AG08396 (cell line): ENCODE measurements at places on chromosomes 5 and 9.

DNA sequence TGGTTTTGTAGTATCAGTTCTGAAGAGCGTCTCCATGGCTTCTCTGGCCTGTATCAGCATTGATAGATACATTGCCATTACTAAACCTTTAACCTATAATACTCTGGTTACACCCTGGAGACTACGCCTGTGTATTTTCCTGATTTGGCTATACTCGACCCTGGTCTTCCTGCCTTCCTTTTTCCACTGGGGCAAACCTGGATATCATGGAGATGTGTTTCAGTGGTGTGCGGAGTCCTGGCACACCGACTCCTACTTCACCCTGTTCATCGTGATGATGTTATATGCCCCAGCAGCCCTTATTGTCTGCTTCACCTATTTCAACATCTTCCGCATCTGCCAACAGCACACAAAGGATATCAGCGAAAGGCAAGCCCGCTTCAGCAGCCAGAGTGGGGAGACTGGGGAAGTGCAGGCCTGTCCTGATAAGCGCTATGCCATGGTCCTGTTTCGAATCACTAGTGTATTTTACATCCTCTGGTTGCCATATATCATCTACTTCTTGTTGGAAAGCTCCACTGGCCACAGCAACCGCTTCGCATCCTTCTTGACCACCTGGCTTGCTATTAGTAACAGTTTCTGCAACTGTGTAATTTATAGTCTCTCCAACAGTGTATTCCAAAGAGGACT is 1.5 kb downstream of the GPR21 start:
- no peak for DNase-seq

- DNase-seq = no peak
Observed at GRCh38 chr9:75707191-75707590, 183.3 kb upstream of the PCSK5 start.

DNA sequence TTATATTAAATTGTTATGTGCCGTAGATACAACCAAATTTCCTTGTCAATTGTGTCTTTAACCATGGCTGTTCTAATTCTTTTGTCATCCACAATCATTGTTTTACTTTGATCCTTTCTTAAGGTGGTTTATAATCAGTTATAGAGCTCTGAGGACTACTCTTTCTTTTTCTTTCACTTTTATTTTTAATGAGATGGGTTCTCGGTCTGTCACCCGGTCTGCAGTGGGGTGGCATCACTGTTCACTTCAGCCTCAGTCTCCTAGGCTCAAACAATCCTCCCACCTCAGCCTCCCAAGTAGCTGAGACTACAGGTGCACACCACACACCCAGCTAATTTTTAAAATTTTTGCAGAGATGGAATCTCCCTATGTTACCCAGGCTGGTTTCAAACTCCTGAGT is 74.2 kb downstream of the ANXA2R start:
- DNase-seq = no peak

DNA sequence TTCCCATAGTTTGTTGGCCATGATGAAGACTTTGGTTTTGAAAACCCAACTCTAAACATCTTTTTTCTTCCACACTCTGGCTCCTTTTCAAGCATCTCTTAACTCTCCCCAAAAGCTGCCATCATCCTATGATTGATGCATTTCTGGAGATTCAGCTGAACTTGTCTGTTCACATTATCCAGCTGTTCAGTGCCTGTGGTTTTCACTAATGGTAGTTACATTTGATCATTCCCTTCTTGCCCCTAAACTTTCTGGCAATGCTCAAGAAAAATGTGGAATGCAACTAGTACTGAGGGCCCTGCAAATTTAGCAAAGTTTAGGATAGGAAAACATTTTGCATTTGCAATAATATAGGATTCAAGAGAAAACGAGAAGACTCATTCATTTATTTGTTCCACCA is 267.5 kb downstream of the ENC1 start:
- no peak for DNase-seq

DNA sequence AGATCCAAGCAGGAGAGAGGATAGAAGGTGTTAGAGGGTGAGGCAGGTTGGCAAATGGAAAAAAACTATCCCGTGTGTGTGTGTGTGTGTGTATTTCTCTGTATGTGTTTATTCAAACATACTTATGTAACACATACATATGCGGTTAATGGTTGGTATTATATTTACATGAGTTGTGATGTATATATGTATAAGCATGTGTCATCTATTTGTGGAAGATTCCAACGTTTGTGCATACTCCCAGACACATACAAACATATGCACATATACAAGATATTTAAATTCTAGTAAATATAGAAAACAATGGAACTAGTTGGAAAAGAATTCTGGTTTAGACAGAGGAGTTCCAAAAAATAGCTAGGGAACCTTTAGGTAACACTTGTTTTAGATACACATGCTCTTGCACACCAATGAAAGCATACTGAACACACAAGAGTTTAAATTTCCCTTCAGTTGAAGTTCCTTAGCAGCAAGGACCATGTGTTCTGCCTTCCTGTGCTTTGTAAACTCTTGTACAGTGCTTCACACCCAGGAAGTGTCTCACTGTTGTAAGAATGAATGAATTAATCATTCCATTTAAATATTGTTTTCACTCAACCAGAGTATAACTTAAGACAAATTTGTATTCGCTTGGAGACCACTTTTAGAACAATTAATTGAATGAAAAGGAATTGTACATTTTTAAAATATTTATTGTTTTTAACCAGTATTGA is 257.8 kb downstream of the FER start:
- DNase-seq = no peak

- DNase-seq = no peak
Observed at GRCh38 chr5:143231416-143231815, 172.1 kb downstream of the NR3C1 start.

DNA sequence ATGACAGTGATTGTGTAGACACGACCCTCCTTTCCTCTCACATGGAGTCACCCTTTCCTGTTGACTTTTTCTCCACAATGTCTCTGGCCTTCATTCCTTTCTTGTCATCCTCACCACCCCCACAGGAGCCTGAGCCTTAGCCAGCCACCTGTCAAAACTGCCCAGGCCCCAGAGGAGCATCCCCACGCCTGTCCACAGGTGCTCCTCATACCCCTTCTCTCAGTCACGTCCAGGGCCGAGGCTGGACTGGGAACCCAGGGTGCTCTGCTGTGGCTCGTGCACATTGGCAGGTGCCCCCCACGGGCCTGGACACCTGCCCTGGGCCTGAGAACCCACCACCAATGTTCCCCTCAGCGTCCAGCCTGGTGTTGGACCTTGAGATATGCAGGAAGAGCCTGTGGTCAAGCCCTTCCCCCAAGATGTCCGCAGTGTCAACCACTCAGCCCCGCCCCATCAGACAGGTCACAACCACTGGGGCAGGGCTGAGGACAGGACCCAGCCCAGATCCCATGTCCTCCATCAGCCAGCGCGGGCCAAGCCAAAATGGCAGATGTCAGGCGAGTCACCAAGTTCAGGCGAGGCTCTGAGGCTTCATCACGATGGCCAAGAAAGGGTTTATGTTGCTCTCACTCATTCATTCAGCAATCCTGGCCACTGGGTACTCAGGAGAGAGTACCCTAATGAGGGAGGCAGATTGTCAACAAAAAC is 65.8 kb upstream of the STXBP1 start:
- DNase-seq = no peak

GRCh38 chr5:115623658-115624057 is 2.2 kb downstream of the TMED7 start:
- no peak for DNase-seq

GRCh38 chr5:131939690-131940345 is 5.6 kb downstream of the MEIKIN start:
- no peak for DNase-seq

DNA sequence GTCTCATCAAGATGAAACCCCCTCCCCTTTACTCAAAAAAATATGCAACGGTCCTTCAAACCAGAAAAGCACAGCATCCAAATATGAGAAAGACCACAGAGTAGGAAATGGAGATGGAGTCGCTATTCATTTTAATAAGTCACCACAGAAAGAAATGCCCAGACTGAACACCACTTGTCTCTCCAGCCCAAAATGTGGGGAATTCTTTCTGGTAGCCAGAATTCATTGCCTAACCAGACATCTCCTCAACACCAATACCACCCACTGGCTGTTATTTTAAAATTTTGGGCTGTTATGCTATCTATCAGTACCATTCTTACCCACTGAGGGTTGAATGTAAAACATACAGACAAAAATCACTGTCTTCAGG is 100.1 kb downstream of the SUSD1 start:
- DNase-seq = peak; percentile 5

DNA sequence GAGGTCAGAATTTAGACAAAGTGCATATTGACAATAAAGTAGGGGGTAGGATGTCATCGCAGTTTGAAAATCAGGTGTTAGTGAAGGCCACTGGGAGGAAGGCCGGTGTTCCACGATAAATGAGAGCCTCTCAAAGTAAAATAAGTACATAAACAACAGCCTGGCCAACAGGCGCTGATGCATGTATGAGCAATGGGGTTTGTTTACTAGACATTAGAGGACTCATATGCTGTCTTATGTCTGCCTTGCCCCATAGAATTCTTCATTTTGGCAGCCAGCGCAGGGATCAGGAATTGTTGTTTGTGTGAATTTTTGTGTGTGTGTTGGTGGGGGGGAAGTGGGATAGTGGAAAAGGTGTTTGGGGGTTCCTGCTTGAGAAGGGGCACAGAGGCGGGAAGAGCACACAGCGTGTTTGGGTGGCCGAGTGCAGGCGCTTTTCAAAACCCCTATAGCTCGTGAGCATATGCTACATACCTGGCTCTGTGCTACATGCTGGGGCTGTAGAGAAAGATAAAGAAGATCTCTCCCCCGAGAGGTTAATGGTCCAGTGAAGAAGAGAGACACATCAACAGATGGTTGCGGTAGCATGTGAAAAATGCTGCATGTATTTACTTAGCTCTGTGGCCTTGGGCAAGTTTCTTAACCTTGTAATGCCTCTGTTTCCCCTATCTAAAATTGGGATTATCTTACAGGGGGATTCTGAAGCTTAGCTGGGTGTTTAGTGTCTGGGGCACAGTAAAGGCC is 11.5 kb downstream of the SNX30 start:
- peak; percentile 60 for DNase-seq

- DNase-seq = no peak
Observed at GRCh38 chr5:153598099-153598498, 107.6 kb downstream of the GRIA1 start.

DNA sequence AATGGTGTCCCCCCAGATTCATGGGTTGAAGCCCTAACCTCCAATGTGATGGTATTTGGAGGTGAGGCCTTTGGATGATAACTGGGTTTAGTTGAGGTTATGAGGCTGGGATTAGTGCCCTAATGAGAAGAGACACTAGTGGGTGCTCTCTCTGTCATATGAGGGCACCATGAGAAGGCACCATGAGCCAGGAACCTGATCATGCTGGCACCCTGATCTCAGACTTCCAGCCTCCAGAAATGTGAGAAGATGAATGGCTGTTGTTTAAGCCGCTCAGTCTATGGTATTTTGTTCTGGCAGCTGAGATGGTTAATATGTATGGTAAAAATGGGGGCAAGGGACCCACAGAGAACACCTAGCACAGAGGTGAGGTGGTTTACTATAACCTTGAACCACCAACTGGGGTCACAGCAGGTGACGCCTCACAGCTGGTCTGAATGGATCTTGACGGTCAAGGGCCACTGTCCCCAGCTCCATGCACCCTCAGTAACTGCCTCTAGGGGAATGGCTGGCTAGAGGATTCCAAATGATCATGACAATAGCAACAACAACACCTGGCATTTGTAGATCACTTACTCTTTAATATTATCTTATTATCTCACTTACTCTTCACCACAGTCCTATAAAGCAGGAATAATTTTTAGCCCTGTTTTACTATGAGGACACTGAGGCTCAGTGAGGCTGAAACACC is 57.1 kb downstream of the FOXI1 start:
- no peak for DNase-seq

DNA sequence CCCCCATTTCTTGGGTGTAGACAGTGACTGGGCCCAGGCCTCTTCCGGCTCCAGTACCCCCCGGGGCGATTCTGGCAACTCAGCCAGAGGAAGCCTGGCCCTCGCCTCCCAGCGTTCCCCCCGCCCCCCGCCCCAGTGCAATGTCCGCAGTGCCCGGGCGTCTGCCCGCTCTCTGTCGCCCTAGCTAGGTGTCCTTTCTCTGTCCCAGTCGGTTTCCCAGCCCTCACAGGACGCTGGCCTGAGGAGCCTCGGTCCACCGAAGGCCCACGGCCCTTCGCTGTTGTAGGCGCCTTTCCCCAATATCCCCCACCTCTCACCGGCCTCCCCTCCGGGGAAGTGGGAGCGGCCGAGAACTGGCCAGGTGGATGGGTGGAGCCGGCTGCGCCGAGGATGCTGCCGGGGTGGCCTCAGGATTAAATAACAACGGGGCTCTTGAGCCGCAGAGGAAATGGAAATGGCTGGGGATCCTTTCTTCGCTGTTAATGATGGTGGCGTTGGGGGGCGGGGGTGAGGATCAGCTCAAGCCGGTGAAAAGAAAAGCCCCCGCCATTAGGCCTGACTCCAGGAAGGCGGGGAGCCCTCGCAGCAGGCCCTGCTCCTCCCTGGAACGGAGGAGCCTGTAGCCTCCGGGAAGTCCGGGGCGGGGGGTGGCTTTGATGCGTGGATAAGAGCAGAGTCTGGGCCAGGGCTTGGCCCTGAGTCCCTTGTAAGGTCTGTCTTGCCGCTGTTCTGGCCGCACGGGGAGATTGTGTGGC is 1.1 kb upstream of the SPRY4 start:
- DNase-seq = peak; percentile 76

DNA sequence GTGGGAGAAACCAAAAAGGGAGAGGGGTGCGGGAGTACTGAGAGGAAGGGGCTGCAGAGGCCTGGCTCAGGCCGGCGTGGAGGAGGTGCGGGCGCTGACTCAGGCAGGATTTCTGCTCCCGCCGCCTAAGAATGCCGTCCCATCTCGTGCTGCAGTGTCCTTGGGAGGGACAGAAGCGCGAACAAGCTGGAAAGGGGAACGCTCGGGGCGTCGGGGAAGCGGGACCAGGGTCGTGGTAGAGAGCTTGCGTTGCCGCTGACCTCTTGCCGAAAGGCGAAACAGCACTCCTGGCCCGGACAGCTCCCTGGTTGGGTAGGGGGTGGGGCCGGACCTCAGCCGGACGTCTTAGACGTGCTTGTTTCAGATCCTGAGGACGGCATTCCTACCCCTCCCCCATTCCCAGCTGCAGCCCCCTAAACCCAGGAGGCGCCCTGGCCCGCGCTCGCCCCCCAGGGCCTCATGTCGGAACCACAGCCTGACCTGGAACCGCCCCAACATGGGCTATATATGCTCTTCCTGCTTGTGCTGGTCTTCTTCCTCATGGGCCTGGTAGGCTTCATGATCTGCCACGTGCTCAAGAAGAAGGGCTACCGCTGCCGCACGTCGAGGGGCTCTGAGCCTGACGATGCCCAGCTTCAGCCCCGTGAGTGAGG is 1.1 kb downstream of the RELL2 start:
- DNase-seq = peak; percentile 68

DNA sequence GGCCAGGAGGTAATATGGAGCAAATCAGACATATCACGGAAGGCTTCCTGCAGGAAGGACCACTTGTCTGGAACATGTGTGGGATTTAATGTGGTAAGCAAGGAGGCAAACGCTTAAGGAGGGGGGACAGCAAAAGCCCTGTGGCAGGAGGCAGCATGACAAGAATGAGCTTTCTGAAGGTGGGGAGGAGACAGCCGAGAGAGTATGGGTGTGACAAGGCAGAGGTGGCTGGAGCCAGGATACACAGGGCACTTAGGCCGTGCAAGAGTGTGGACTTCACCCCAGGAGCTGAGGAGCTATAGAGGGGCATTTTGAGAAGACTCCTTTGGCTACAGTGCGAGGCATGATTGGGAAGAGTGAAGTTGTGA is 14.4 kb upstream of the S1PR3 start:
- no peak for DNase-seq

GRCh38 chr5:65978251-65978650 is 51.9 kb downstream of the ERBIN start:
- peak; percentile 30 for DNase-seq
